ENCODE measurements at places on chromosomes 3 and 15.

DNA sequence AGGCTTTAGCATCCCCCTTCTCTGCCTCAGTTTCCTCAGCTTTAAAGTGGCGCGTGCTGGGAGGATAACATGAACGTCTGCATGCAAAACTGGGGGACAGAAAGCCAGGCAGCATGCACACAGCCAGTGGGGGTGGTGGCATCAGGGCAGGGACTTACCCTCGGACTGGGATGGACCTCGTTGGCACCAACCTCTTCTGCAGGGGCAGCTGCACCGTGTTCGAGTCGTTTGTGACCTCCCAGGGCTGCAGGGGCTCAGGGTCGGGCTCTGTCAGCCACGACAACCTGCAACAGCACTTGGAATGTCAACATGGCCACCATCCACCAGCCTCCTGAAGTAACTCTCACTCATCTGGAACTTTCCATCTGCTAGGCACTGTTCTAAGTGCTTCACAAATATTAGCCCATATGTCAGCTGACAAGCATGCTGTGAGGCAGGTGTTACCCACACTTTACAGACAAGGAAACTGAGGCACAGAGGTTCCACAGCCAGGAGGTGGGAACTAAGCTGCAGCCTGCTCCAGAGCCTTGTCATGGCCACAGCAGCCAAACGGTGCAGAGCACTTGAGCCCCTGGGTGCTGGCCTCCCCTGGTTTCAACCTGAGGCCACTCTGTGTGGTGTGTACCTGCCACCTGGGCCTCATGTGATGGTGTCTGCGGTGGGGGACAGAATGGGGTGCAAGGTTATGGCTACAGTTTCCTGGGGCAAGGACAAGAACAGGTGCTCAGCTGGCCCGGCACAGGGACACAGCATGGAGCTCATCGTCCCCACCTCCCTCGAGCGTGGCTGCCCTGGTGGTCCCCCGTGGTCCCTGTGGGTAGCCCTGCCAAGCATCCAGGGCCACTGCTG, 6.7 kb downstream of the C3orf22 start:
- DNase-seq, result no peak

GRCh38 chr15:60859996-60860494, 369.1 kb downstream of the RORA start:
- DNase-seq, result no peak

- DNase-seq, result no peak
These were observed 65.6 kb downstream of the NIPA2 start for GRCh38 chr15:22903961-22904534.

GRCh38 chr3:30518181-30518864, 88.1 kb upstream of the TGFBR2 start:
- no peak for DNase-seq

- no peak for DNase-seq
These were observed 135.0 kb downstream of the GREM1 start for GRCh38 chr15:32852771-32853170.

- no peak for DNase-seq
These were observed 31.2 kb downstream of the ARPP21 start for GRCh38 chr3:35670408-35670965.

- DNase-seq, result no peak
These were observed 39.1 kb downstream of the RASGRP1 start for GRCh38 chr15:38525489-38525888.

GRCh38 chr3:24594161-24594560, 99.5 kb upstream of the THRB start:
- DNase-seq, result no peak

DNA sequence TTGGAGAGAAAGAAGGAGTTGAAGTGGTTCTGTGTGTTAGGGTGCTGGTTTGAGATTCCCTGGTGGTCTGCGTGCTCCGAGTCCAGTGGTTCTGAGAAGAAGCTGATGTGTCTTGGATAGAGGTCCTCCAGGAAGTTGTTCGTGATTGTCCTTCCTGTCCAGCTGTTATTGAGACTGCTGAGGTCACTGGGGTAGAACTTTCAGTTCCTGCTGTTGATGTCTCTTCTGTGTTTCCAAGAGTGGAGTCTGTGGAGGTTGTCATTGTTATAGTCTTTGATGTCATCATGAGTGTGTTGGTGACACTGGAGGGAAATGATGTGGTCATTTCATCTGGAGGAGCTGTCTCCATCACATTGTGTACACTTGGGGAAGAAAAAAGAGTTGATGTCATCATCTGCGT, 20.8 kb downstream of the MUC4 start:
- DNase-seq, result no peak

- peak; percentile 71 for DNase-seq
These were observed at the start of gene DZIP1L for GRCh38 chr3:138114988-138115971. Gene DZIP1L (minus strand): TSS chr3:138115608. CDS start chr3:138103971, 11,637 bp downstream.

- DNase-seq, result no peak
These were observed 176.7 kb downstream of the CHL1 start for GRCh38 chr3:373193-373779.

- DNase-seq, result no peak
These were observed 34.4 kb upstream of the PRICKLE2 start for GRCh38 chr3:64259636-64260035.

GRCh38 chr3:324423-324822, 127.9 kb downstream of the CHL1 start:
- DNase-seq, result no peak

GRCh38 chr3:71881732-71882131, 96.8 kb upstream of the PROK2 start:
- no peak for DNase-seq

GRCh38 chr3:56453011-56453410, 15.3 kb downstream of the ERC2 start:
- DNase-seq, result no peak

- DNase-seq, result no peak
These were observed 33.5 kb upstream of the HES1 start for GRCh38 chr3:194102436-194102835.

All from NT2/D1 (cell line).